Stimulated activated CD4-positive, alpha-beta T cell treated with anti-CD3 and anti-CD28 coated beads, TNF-alpha, amount 100 ng/mL, for 48 hours (primary cell): ENCODE measurements at places on chromosomes 2 and 18.
A peak's percentile ranks its signal among the peaks of the same experiment; 100 is the strongest.

- DNase-seq = peak; percentile 51
These were observed 90.5 kb downstream of the NDUFA10 start for GRCh38 chr2:239934571-239935171.

DNA sequence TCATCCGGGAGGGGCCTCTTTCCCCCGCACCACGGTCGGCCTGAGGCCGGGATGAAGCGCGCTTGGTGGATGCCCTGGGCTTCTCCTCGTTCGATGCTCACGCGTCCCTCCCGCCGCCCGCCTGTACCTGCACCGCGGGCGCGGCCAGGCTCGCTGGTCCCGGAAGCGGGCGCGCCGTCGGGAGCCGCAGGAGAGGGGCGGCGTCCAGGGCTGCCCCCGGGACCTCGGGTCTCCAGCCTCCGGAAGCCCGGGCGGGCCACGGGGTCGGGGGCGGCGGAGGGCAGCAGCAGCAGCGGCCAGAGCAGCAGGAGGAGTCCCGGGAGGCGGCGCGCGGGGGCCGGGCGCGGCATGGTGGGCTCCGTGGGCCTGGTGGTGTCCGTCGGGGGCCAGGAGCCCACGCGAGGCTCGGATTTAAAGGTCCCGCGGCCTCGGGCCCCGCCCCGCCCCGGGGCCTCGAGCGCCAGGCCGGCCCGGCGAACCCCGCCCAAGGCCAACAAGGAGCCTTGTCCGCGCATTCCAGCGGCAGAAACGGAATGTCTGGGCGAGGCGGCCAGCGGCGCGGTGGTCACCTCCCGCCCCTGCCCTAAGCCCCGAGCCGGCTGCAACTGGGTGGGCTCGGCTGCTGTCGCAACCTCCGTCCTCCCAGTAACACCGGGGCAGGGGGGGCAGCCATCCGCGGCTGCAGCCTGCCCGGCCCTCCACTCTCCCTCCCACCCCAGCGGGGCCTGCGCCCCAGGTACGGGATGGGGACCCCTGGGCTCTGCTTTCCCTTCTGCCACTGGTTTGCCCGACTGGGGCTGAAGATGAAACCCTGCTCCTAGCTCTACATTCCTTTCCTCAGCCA, at the start of gene MATN3:
Gene MATN3, minus strand, starts transcription at position 387 of the 844 bp plus-strand sequence. Its CDS starts 37 bp downstream, at position 350.
- no peak for DNase-seq

DNA sequence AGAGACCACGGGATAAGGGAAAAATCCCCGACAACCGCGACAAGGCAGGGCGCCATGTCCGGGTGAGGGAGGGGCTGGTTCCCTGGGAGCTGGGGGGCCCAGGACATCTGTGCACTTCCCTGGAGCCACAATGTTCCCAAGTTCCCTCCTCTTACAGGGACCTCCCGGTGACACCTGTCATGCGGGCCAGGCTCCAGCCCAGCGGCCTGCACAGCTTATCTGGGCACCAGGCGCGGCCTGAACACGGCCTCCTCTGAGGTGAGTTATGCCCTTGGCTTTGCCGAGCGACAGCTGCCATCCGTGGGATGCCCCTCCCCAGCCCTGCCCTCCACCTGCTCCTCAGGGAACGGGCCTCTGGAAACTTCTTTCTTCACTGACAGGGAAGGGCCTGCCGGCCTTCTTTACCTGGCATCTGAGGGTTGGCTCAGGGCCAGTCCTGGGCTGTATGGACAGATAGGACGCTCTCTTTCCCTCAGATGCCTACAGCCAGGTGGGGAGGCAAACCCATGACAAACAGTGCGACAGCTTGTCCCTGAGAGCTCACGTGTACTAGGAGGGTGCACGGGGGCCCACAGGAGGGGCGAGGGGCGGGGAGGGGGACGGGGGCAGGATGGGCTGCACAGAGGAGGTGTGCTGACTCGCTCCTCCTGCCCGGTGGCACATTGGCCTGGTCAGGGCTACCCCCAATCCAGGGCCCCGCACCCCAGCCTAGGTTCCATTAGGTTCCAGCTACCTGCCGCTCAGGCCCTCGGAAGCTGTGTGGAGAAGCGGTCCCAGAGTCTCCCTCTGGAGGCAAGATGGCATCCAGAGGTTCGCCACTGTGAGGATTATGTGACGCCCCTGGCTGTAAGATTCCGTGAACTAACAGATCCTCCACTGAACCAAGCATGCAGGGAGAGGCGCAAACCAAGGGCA, 34.9 kb upstream of the HPCAL1 start:
- DNase-seq = no peak

- DNase-seq = no peak
These were observed 44.5 kb upstream of the FAM237A start for GRCh38 chr2:206597717-206598218.

DNA sequence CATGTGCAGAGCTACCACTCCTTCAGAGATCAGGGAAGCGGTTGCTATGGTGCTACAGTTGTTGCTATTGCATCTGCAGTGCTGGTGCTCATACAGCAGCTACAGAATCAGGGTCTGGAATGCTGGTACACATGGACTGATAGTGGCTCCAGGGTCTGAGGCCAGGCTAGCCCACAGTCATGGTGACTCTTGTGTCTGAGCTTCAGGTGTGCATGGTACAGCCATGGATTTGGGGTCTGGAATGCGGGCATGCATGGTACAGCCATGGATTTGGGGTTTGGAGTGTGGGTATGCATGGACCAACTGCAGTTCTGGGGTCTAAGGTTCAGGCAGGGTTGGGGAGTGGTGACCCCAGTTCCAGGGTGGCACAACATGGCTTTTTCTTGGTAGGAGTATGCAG, 185.2 kb downstream of the SLC4A3 start:
- no peak for DNase-seq

DNA sequence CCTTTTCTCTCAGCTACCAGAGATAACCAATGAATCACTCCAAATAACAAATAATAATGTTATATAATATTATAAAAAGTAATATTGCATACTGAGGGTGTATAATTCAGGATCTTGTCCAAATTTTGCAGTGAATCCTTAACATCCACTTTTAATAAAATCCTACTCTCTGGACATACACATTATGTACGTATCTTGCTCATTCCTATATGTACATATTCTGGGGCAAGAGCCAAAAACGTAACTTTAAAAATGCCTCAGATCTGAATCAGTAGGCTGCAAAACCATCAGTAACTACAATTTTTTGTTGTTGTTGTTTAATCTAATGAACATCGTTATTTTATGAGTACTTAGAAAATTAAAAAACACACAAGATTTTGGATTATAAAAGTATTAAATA, 65.3 kb downstream of the SMAD2 start:
- no peak for DNase-seq

GRCh38 chr2:236167297-236168109, 683 bp downstream of the GBX2 start:
- no peak for DNase-seq

GRCh38 chr2:38925982-38926381, 36.3 kb downstream of the ARHGEF33 start:
- DNase-seq = no peak

DNA sequence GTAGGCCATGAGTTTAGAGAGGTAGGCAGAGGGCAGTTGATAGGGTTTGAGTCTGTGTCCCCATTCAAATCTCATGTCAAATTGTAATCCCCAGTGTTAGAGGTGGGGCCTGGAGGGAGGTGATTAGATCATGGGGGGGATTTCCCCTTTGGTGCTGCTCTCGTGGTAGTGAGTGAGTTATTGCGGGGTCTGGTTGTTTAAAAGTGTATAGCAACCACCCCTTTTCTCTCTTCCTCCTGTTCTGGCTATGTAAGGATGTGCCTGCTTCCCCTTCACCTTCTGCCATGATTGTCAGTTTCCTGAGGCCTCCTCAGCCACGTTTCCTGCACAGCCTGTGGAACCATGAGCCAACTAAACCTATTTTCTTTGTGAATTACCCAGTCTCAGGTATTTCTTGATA, 25.5 kb downstream of the MARCHF4 start:
- no peak for DNase-seq

GRCh38 chr18:62768558-62768943, 53.2 kb downstream of the PHLPP1 start:
- no peak for DNase-seq

- DNase-seq = no peak
These were observed 52.7 kb upstream of the EML4 start for GRCh38 chr2:42116195-42117181.

- DNase-seq = no peak
These were observed 71.9 kb upstream of the SLC9A2 start for GRCh38 chr2:102547462-102547861.

- no peak for DNase-seq
These were observed 6.9 kb upstream of the CTIF start for GRCh38 chr18:48531908-48532307.

DNA sequence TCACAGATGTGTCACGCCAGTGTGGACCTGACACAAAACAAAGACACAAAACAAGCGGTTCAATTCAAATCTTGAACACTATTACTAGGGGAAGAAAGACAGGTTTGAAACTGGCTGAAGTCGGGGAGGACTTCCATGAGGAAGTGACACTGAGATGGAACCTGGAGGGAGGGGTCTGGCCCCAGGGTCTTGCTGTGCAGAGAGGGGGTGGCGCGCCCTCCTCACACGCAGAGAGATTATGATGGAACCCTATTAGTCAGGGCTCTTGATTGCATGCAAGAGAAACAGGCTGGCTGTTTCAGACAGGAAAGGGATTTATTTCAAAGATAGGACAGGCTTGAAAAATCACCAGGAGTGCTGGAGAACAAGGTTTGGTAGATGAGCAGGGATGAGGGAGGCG, 363.6 kb upstream of the HS6ST1 start:
- DNase-seq = no peak

DNA sequence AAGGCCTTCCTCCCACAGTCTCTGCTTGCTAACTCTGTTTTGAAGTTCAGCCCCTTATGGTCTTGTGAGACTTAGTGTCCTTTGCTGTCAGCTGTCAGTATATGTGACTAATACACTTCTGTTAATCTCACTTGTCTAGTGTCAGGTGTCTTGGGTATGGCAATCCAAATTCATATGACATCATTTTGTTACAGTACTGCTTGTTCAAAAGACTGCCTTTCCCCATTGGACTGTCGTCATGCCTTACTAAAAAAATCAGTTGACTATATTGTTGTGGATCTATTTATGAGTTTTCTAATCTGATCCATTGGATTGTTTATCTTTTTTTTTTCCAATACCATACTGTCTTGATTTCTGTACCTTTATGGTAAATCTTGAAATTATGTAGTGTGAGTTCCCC, 611.4 kb upstream of the HS6ST1 start:
- no peak for DNase-seq
